Activated CD8-positive, alpha-beta memory T cell treated with anti-CD3 and anti-CD28 coated beads for 4 hours (primary cell): ENCODE measurements at places on chromosomes 11 and 22.

- DNase-seq = no peak
Measured at GRCh38 chr11:27238811-27239210, 124.2 kb downstream of the CCDC34 start.

GRCh38 chr22:21920341-21921183, 32.1 kb downstream of the PPM1F start:
- no peak for DNase-seq

GRCh38 chr11:56705784-56706396, 7.0 kb downstream of the OR9G1 start:
- DNase-seq = no peak

DNA sequence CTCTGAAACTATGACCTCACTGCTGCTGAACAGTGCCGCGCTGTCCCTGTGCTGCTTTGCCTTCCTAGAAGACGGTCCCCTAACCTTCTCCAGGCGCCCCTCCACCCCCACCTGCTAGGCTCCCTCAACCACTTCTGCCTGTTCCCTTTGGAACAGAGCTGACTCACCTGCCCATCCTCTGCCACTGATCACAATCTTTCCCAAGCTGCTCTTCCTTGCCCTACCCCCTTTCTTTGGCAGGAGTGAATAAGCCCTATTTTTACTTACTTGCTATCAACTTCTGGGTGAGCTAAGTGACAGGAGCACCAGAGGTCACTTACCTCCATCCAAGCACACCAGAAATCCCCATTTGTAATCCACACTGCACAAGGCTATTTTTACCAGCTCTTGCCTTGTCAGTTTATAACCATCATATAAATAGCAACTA, 116.0 kb upstream of the BID start:
- no peak for DNase-seq

DNA sequence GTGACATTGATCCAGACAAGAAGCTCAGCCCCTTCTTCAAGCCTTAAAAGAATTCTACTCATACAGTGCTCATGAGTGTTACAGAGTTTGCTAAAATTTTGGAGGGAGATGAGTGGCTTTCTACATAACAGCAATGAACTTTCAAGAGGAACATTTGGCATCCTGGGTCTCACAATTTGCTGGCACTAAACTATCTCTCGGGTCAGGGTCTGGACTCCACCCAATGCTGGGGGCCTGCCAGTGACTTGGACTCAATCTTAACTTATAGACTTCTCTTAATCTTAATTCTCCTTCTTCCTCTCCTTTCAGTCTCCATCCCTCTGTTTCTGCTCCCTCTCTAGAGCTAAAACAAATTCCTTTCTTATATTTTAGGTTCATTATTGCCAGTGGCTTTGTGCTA, 317.9 kb downstream of the TMEM135 start:
- no peak for DNase-seq

- no peak for DNase-seq
Measured at GRCh38 chr11:131474947-131475346, 104.5 kb downstream of the NTM start.

DNA sequence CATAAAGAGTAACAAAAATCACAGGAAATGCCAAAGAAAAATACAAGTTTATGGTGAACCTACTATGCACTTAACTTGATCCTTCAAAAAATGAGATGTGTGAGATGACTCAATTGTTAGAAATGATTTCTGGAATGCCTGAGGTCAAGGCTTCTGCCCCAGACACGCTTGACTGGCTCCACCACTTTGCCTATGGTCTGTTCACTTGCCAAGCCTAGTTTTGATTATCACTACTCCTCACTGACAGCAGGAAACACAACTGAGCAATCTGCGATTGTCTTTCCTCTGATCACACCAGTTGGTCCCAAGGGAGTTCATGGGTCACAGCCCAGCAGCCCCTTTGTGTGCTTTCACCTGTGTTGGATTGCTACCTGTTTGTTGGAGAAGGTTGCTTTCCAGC, 20.6 kb upstream of the PRDM10 start:
- no peak for DNase-seq

DNA sequence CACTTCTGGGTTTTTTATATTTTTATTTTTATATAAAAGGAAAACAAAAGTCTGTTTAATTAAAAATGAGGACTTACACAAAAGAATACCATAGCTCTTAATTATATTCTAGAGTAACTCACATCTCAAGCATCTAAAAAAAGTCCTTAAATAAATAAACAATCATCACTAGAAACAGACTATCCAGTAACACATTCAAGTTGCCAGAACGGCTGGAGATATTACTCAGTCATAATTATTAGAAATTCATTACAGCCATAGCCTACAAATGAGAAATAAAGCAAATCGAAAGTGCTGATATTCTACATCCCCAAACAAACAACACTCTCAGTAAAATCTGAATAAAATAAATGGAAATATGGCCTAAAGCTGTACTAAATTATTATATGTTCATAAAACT, 182.5 kb upstream of the C11orf58 start:
- DNase-seq = no peak

GRCh38 chr22:16810188-16810802, 14.9 kb downstream of the XKR3 start:
- DNase-seq = no peak

GRCh38 chr22:41682033-41682807, 6.4 kb downstream of the SNU13 start:
- peak; percentile 67 for DNase-seq

DNA sequence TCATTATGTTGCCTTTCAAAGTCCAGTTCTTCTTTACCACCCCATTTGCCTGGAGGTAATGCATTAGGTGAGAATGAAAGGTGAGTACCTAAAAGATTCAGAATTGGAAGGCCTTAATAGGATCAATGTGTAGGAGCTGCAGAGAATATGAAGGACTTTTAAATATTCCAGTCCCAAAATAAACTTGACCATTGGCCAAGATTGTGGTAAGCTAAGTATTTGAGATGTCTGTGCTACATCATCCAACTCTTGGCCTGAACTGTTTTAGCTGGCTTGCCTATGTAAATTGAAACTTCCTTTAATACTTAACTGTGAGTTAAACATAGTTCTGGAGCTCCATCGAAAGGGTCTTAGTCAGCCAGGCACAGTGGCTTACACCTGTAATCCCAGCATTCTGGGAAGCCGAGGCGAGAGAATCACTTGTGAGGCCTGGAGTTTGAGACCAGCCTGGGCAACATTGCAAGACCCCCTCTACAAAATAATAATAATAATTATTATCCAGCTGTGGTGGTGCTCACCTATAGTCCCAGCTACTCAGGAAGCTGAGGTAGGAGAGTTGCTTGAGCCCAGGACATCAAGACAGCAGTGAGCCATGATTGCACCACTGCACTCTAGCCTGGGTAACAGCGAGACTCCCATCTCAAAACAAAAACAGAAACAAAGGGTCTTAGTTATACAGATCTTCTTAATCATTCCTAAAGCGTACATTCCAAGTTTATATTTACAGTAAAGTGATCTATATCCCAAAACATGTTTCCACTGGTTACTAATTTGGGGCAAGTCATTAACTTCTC, 29.8 kb downstream of the MTMR3 start:
- DNase-seq = no peak

DNA sequence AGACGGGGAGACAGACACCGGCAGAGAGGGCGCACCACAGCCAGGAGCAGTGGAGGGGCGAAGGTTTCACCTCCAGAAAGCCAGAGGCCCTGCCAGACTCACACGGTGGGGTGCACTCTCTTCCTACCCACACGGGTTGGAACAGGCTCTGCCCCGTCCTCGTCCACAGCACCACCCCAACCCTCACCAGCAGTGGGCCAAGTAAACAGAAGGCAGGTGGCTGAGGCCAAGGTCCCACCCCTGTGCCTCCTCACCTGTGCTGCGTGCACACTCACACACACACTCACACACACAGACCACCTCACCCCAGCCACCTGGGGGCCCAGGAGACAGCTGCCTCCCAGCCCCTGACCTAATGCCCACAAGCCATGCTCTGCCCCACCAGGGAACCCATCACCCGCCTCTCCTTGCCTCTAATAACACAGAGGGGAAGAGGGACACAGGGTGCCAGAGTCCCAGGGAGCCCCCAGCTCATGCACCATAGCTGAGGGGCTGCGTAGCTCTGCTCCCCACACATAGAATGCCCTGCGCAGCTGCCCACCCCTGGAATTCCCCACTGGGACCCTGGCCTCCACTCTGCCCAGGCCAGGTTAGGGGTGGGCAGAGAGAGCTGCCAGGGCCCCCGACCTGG, 3.1 kb downstream of the CYB5R3 start:
- no peak for DNase-seq

DNA sequence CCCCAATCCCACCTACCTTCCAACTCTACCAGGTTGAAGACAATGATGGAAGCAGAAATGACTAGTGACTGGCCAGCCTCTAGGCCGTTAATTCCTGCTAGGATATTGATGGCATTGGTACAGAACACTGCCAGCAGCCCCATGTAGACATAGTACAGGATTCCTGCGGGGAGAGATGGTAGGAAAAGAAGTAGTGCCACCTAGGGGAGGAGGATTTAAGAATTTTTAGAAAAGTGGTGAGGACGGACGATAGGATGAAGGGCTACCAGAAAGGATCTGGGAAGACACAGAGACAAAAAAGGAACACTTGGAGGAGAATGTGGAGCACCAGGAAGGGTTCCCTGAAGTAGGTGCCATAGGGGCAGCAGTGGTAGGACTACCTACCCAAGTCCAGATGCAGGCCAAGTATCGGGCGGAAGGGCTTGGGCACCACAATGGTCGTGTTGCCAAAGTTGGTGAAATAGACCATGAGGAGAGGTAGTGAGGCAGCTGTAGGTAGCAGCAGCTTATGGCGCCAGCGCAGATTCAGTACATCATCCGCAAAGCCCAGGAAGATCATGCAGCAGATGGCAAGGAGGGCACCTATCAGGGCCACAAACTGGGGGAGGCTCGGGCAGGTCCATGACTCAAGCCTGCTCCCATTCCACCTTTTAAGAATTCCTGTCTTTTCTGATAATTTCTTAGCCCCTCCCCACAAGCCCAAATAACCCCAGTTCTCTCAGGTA, 1.2 kb downstream of the DPAGT1 start:
- no peak for DNase-seq

DNA sequence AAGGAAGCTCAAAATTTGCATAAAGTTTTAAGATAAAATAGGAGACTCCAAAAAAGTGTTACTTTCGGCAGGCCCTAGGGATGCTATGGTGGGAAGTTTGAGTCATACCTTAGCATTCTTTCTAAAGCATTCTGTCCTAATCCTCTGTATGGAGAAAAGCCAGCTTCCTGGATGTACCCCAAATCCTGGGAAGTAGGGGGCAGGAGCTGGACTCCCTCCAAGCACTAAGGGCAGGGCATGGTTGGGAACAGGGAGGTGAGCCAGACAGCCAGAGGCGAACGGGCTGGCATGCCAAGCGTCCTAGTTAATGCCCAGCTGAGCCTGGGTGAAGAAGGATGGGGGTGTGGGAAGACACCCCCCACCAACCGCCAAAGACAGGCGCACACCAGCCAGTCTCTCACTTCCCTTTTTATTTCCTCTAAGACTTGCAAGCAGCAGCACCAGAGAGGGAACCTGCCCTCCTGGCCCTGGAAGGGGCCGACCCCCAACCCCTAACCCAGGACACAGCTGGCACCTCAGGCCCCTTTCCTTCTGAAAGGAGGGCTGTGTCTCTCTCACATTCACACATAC, 23.9 kb downstream of the RTN4RL2 start:
- no peak for DNase-seq

DNA sequence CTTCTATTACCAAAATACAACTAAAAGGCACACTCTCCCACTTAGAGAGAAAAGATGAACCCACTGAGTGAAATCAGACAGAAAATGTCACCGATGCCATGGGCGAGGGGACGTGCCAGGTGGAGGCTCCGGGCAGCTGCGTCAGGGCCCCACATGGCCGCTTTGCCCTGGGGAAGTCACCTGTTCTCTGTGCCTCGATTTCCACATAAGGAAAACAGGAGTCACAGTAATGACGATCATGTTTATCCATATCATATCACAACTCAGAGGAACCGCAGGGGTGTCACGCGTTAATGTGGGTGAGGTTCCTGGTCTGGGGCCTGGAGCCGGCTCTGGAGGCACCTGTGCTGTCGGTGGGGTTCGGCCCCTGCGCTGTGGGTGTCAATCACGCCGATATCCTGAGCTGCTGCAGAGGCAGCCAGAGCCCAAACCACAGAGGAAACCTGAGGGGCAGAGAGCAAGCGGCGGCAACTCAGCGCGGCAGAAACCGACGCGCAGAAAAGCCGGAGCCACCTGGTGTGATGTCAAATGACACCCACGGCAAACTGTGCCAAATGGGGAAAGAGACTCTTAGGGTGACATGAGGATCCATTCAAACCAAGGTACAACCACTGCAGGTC, 243.7 kb downstream of the BRD1 start:
- no peak for DNase-seq

DNA sequence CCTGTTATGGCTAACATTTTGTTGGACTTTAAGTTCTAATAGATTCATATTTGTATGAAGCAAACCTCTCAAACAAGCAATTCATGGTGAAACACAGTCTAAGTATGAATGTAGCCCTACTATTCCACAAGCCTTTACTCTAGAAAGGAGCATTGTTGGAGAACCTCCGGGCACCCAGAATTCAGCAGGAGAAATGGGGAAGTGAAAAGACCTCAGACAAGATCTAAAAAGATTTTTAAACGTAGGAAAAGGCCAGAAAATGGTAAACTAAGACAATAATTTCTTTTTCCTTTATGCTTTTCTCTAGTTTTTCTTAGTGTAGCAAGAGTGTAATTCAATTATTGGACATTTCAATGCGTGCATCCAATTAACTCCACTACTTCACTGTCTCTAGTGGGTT, 426.4 kb downstream of the INSC start:
- DNase-seq = no peak

- DNase-seq = no peak
Measured at GRCh38 chr11:115618428-115618827, 114.2 kb upstream of the CADM1 start.

DNA sequence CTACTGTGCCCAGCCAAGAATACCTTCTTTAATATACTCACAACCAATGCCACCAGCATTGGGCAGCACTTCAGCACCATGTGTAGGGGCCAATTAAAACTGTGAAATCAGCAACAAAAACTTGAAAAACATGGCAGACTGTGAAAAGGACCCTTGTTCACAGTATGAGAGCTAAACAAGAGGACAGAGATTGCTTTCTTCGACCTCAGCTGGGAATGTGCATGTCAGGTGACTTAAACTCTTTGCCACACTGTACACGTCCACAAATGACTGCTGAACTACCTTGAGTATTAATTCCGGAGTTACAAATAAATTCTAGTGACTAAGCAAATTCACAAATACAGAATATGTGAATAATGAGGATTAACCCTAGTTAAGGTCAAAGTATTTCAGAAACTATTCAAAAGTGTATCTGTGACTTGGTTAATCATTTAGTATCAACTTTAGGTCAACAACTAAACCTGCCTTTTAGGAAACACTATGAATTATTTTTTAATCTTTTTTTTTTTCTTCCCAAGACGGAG, 33.0 kb downstream of the DDX6 start:
- no peak for DNase-seq

DNA sequence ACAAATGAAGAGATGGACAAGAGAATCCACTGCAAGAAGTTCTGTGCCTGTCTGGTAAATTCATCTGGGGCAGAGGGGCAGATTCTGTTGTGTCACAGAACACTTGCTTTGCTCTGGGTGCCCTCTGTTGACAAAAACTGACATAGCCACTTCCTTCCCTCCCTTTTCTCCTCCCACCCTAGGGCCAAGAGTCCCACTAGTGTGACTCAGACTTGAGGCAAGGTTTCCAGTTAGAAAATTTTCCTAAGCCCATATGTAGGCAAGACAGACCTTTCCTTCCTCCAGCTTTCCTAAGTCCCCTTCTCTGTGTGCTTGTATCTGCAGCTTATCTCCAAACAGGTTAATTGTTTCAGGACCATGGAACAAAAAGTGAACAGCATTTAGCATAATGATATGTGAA, 106.8 kb downstream of the RBFOX2 start:
- no peak for DNase-seq

- no peak for DNase-seq
Measured at GRCh38 chr11:94814272-94814976, 46.3 kb downstream of the AMOTL1 start.

- DNase-seq = no peak
Measured at GRCh38 chr22:37277384-37277783, 4.9 kb upstream of the CYTH4 start.
